ENCODE measurements at places on chromosomes 5 and 9.

- no peak for DNase-seq
Observed at GRCh38 chr9:115531410-115532125, 413.6 kb upstream of the TNC start.

GRCh38 chr9:5671711-5672353 lies 42.9 kb downstream of the RIC1 start:
- no peak for DNase-seq

GRCh38 chr5:72515211-72515610 lies 8.0 kb upstream of the ZNF366 start:
- no peak for DNase-seq

DNA sequence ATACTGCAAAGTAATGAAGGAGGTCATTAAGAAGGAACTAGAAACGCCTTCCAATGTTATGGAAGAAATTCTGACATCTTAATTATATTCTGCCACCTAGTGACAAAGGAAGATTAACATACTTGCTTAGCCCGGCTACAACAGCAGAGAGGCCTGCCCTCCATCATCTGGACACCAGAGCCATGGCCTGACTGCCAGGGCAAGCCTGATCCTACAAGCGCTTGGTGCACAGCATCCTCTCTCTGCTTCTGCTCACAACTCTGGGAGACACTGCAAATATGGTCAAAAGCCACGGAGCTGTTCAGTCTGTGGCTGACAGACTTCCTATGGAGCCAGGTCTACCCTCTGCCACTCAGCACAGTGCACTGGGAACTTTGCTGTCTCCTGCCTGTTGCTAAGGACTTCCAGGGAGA lies 87.3 kb upstream of the SLC44A1 start:
- no peak for DNase-seq

- DNase-seq = no peak
Observed at GRCh38 chr5:134077926-134078580, 36.4 kb upstream of the TCF7 start.
